ENCODE measurements at places on chromosomes 2 and 18.

DNA sequence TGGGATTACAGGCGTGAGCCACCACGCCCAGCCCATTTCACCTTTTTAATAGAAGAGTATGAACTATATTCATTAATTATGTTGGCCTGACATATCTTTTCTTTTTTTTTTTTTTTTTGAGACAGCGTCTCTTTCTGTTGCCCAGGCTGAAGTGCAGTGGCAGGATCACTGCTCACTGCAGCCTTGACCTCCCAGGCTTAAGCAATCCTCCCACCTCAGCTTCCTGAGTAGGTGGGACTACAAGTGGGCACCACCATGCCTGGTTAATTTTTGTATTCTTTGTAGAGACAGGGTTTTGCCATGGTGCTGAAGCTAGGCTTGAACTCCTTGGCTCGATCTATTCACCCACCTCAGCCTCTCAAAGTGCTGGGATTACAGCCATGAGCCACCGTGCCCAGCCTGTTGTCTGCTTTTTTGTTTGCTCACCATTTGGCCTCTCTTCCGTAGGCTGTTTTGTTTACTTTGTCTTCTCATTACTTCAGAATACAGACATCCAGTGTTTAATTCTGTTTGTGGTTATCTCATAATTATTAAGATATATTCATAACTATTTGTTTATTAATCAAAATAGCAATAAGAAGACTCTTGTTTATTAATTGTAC, 16.3 kb upstream of the CDH2 start:
- no peak for DNase-seq

DNA sequence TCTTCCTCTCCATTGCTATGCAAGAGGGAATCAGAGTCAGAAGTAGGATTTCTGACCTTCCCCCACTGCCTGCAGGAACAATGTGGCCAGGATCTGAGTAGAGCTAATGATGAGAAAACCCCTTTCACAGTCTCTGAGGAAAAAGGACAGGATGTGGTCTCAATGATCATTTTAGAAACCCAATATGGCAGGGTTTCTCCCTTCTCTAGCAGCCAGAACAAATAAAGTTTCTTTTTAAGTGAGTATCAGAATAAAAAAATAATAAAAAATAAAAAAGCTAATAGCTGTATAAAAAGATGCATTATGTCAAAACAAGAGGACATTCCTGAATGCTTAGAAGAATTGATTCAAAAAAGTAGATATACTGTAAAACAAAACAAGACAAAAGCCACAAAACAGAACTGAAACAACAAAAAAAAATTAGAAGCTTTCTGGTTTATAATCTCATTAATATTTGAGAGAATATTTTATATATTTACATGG, 1124.9 kb upstream of the ZEB2 start:
- DNase-seq: no peak

DNA sequence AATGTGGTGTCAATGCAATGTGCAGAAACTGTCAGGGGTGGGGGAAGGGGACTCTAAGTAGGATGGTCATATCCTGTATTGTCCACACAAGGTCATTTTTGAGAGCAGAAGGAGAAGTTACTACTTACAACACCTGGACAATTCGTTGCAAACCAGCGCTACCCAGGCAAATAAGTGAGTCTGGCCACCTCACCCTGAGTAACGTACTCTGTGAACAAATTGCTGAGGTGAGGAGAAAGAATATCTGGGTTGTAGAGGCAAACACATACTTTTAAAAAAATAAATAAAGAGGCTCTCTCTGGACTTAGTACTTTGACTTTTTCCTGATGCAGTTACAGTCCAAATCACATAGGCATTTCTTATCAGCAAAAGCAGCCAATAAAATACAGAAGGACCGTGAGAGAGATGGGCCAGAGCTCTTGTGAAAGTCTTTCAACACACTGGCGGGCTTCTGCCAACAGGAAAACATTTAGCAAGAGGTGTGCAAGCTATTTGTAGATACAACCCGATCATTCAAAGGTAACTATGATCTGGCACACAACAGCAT, 268.2 kb upstream of the ID2 start:
- DNase-seq: no peak

DNA sequence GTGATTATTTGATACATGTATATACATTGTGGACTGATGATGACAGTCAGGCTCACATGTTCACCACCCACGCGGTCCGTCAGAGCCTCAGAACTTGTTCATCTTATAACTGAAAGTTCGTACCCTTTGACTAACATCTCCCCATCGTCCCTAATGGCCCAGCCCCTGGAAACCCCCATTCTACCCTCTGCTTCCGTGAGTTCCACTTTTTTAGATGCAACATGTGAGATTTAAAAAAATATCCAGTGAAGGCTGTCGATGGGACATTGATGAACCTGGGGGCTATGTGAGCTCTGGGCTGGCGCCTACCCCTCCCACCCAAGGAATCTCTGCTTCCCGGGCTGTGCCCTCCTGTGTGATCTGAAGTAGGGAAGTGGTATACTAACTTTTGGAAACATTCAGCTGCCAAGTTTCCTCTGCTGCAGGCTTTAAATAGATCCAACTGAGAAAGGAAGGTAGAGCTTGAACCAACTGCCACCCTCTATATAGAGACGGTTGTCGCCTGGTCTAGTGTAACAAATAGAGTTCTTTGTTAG, 163.8 kb downstream of the FAM210A start:
- no peak for DNase-seq

DNA sequence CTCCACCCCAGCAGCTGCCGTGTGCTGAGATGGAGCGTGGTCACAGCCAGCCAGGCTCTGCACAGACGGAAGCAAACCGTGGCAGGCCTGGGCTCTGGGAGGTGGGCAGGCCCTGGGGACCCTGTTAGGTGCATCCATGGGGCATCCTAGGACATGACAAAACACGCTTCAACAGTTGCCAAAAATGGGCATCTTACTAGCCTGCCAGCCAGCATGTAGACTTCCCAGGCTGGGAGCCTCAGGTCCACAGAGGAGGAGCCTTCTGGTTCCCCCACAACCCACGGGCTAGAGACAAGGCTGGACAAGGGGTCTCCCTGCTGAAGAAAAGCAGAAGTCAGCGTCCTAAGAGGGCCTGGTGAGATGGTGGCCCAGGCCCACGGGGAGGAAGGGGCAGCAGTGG, 139.5 kb downstream of the HDAC4 start:
- DNase-seq: no peak

- no peak for DNase-seq
Measured at GRCh38 chr18:69400253-69400975, at the start of gene DOK6. DOK6 (plus strand) TSS chr18:69400888.

GRCh38 chr18:21146016-21146415, 34.4 kb upstream of the ROCK1 start:
- no peak for DNase-seq

GRCh38 chr2:160522951-160523710, 29.5 kb upstream of the RBMS1 start:
- DNase-seq: no peak

All from erythroblast (primary cell).